ENCODE measurements at places on chromosomes 3 and 15.

DNA sequence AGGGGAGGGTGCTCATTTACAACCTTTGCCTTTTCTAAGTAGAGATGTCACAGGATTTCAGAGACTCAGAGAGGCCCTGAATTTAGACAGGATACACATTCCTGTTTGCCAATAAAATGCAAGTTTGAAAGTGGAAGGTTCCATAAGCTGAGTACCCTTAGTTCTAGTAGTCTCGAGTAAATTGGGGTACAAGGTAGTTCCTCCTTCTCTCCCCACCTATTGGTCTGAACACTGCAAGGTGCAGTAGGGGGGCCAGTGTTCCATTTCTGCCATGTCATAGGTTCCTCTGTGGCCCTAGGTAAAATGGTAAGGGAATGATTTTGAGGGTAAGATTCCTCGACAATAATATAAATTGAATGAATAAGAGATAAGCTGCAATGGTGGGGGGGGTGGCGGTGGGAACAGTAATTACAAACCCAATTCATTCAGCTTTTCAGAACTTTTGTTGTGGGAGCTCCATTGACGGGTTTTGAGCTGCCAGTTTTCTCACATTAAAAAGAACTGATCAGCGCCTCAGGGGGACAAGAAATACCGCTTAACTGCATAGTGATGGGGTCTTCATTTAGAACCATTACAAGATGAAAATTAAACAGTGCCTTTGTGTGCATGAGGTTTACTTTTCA is 5.9 kb downstream of the SOX2 start:
- no peak for DNase-seq

GRCh38 chr3:141796081-141796888 is 33.1 kb downstream of the GRK7 start:
- peak; percentile 60 for DNase-seq

GRCh38 chr3:160801386-160802118 is 45.5 kb downstream of the PPM1L start:
- peak; percentile 3 for DNase-seq

- DNase-seq = no peak
These were observed 22.8 kb upstream of the SPRED1 start for GRCh38 chr15:38229705-38230310.

DNA sequence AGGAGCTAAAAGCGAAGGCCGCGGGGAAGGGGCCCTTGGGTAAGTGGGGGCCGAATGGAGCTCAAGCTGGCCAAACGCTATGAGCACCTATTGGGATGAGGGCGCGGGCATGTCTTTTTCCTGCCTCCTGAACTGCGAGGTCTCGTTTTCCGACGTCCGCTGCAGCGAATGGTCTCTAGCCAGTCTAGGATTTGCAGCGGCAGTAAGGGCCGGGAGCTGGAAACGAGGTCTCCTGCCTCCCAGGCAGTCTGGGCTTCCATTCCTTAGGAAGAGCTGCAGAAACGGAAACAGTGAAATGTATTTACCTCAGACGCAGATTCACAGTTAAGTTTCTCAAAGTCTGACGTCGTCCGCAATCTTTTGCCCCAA is 517 bp downstream of the TMA7 start:
- DNase-seq = peak; percentile 37

DNA sequence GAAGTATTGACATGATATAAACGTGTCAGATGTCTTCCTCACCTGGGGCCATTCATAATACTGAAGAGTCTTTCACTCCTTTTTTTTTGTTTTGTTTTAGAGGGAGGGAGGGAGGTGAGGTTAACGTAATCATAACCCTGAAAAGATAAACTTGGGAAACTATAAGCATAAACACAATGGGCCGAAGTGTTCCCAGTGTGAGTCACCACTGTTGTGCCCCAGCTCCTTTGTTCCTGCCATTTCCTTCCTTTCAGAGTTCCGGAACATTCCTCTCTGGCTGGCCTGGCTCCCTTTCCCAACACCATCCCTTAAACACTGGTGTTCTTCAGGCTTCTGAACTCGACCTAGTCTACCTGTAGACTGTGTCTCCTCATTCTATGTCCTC is 18.6 kb downstream of the PLD1 start:
- DNase-seq = no peak

DNA sequence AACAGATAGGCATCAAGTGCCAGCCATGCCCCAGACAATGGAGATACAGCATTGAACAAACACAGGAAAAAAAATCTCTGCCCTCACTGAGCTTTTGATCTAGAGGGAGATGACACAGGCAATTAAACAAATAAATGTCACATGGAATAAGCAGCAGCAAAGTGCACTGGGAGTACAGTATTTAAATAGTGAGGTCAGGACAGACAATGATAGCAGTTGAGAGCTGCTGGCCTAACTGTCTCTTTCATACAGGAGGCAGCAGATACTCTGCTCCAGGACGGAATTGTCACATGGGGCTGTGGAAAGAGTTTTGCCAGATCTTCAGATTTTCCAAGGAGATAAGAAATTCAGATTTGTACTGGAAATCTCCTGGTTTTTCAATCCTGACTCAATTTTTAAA is 241.3 kb downstream of the THRB start:
- no peak for DNase-seq

DNA sequence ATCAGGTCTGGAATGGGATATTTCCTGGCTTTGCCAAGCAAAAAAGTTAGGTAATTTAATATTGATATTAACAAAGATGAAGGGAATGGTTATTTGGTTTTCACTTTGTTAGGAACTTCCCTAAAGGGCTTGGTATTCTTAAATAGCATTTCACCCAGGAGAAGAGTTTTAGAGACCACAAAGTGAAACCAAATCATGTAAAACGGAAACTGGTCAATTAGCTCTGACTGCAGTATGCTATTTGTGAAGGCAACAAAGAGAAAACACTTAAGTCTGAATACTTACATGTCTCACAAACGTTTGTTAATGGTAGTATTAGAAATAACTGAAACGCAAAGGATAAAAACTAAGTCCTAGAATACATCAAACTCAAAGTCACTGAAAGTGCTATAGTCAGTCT is 32.4 kb upstream of the SETMAR start:
- DNase-seq = no peak

DNA sequence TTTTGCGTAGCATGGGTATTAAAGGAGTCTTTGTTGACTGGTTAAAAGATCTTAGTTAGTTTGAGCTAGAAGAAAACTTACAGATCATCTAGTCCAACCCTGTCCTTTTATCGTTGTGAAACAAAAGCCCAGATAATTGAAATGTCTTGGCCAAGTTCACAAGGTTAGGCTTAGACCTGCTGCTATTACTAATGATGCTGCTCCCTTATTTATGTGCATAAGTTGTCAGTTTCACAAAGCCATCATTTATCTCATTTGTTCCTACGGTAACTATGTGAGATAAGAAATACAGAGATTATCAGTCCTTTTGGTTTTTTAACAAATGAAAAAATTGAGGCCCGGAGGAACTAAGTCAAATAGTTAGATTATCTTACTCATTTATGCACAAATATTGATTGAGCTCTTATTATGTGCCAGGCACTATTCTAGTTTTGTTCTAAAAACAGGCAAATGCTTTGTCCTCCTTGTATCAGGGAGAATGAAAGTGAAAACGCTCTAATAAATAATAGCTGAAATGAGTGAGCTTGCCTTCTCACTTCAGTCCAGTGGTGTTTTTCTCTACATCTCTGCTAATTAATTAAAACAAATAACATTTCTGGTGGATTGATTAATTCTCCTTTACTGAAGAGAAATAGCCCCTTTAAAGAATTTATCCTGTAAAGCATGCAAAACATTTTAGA is 49.1 kb upstream of the TPRG1 start:
- no peak for DNase-seq

DNA sequence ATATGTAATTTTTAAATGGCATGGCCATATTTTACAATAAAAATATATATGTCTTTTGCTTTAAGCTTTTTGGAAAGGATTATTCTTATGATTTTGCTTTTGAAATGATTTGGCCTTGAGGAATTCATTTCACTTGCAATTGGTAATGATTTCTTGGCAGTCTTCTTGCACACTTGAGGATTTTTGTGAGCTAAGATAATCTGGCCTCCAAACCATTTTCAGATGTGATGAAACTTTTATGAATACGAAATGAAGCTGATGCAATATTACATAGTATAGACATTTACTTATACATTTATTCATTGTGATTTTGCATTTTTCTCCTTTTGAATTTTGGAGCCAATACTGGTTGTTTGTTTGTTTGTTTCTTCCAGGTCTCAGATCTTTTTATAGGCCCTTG is 6.4 kb upstream of the SH2D7 start:
- DNase-seq = no peak

DNA sequence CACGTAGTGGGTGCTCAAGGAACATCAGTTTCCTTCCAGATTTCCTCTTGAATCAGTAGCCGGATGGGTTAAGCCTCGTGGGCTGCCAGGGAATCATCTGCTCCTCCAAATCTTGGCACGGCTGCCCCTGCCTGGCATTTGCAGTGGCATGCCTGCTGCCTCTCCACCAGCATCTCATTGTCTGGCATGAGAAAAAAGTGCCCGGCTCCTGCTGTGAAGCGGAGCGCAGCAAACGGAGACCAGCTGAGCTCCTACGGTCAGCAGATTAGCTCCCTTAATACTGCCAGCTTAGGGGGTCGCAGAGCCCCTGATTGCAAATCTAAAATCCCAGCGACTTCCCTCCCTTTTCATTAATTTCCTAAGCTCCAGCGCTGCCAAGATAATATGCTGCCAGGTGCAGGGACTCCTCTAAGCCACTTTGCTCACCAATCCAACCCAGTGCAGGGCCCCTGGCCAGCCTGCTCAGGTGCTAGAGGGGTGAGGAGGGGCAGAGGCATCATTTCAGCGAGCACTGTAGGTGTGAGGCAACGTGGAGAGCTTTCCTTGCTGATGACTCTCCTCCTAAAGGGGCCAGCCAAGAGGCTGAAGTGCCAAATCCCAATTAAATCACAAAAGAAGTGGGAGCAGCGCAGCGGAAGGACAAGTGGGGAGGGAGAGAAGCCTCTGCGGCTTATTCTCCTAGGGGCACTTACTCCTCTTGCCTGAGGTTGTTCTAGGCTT is 49.6 kb upstream of the ST8SIA2 start:
- DNase-seq = no peak

DNA sequence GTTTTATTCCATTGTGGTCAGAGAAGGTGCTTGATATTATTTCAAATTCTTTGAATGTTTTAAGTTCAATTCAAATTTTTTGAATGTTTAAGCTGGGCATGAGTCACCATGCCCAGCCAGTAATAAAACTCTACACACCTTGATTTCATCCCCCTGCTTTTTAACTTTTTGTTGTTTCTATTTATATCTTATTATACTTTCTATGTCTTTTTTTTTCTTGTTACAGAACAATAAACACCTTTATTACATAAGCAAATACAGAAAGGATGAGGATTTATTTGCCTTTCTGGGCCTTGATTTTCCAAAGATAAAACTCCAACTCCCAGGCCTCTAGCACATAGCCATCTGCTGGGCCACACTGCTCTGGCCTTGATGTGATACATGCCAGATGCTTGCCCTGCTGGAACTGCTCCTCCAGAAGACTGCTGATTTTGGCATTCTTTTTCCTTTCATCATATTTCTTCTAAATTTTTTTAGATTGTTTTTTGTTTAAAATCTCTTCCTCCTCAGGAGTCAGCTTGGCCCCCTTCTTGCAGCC is 14.0 kb downstream of the DNAH12 start:
- DNase-seq = no peak

- no peak for DNase-seq
These were observed 19.4 kb upstream of the SLC41A3 start for GRCh38 chr3:126103121-126104027.

DNA sequence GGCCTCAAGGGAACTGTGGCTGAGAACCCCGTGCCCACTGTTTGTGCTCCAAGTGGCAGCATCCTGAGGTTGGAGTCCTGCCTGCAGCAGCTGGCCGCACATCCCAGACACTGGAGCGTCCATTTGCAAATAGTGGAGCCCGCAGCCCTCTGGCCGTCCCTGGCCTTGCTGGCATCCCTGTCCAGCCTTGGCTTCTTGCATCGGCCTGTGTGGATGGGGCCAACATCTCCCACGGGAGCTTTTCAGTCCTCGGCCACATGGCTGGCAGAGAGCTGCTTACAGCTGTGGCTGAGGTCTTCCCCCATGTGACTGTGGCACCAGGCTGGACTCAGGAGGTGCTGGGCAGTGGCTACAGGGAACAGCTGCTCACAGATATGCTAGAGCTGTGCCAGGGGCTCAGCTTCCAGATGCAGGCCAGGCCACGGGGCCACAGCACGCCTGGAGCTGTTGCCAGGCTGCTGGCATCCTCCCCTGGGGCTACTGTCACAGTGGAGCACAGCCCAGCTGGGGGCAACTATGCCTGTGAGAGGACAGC is 71.2 kb downstream of the FAM43A start:
- DNase-seq = no peak

- DNase-seq = no peak
These were observed 274.2 kb upstream of the ICE2 start for GRCh38 chr15:60752973-60753720.

GRCh38 chr3:187952849-187953248 is 201.1 kb upstream of the LPP start:
- no peak for DNase-seq

GRCh38 chr15:27365456-27365855 is 394.5 kb downstream of the GABRG3 start:
- no peak for DNase-seq

GRCh38 chr15:32028921-32029320 is 1.4 kb upstream of the CHRNA7 start:
- DNase-seq = no peak

DNA sequence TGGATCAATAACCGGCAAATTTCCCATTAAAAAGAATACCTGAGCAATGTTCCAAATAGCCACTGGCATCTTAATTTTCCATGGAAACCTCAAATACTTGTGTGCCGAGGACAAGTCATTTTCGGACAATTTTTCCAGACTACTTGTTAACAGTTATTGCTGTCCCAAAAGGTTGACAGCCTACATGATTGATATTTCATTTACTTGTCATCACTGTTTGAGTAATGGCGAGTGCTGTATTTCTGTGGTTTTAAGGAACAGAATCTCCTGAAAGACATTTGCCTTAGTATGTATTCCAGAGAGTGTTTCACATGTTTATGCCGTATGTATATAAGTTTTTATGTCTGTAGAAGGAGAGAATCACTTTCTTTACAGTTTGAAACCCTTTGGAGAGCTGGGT is 36.7 kb downstream of the MAP2K5 start:
- no peak for DNase-seq

- no peak for DNase-seq
These were observed 62.4 kb downstream of the MBNL1 start for GRCh38 chr3:152331018-152331541.

GRCh38 chr15:81001152-81002008 is 657 bp downstream of the TLNRD1 start:
- DNase-seq = peak; percentile 46

- DNase-seq = no peak
These were observed 145.2 kb upstream of the ANKRD28 start for GRCh38 chr3:15942936-15943335.

GRCh38 chr3:50486219-50486888 is 17.1 kb downstream of the CACNA2D2 start:
- no peak for DNase-seq

DNA sequence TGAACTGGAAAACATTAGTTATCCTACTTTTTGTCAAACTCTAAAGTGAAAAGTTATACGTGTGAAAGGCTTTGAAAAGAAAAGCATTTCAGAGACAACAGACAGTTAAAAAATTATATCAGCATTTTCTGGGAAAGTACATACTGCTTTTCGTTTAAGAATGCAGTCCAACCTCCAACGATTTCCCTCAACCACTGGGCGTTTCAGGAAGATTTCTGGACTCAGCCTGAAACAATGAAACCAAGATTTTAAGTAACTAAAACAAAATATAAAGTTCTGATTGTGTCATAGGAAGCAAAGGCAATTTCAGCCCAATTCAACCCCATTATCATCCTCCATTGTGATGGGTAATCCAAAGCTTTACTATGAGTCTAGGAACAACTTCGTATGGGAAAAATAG is 110.7 kb downstream of the PLD1 start:
- DNase-seq = no peak

- no peak for DNase-seq
These were observed 618.8 kb upstream of the GRM7 start for GRCh38 chr3:6242104-6242503.

Measured in central memory CD4-positive, alpha-beta T cell (primary cell).